ENCODE measurements at places on chromosomes 7 and 10.

- no peak for DNase-seq
Observed at GRCh38 chr10:21368728-21369425, 156.6 kb downstream of the SKIDA1 start.

DNA sequence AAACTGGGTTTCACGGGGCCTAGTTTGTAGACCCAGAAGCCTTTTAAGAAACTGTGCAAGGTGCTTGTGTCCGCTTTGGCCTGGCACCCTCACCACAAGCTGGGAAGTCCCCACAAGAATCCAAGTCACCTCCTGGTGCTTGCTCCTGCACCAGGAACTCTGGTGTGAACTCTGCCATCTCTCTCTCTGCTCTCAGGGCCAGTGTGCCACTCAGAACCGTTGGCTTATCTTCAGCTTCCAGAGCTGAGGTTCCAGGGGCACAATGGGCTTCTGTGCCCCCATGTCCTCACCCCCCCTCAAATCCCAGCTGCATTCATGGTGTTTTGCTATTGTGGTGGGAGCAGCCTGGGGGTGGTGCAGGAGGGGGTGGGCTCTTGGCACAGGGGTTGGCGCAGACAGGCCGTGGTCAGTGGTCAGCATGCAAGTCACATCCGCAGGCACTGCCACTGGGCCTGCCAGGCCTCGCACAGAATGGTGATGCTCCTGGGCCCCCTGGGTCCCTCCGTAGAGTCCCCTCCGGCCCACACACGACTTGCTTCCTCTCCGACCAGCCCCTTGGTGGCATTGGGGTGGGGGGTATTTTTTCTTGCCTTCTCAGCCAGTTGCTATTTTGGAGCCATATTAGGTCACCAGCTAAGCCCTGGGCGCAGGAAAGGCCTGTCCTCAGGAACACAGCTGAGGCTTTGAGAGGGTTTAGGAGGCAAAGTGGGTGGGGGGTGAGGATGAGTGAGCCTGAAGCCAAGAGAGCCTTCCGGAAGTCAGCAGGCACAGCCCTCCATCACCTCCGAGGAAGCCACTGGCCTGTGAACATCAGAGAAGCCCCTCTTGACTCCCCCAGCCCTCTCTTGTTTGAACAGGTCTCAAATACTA is 3.0 kb downstream of the ZCCHC24 start:
- no peak for DNase-seq

GRCh38 chr10:53403688-53404087 is 631.1 kb upstream of the MBL2 start:
- no peak for DNase-seq

DNA sequence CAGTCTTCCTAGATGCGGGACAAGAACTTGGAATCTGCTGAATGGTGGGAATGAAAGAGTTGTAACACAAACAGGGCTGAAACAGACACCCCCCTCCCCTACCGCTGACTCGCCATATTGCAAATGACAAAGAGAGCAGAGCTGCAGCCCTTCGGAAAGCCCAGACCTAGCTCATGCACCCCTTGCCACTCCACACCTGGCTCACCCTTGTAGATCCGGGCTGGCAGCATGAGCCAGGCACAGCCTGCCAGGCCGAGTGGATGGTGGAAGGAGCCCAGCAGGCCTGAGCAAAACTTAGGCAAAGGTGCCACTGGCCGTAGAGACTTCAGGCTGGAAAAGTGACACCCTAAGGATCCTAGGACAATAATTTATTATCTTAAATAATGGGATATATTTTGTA is 237.4 kb upstream of the SEMA3D start:
- no peak for DNase-seq

GRCh38 chr7:94425546-94425945 is 30.9 kb downstream of the COL1A2 start:
- no peak for DNase-seq

DNA sequence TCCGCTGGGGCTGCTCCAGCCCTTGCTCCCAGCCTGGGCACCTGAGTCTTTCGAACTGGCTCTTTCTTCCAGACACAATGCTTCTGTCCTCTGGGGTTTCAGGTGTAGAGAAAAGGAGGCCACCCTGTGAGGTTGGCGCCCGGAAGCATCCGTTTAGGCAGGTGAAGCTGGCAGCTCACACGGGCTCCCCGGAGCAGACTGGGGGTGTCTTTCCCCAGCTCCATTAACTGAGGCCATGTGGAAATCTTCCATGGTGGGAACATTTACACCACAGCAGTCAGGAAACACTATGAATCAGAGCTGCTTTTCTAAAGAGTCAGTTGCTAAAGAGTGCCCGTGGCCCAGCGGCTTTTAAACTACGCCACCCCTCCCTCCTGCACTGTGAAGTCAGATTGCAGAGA is 29.2 kb downstream of the PRKAG2 start:
- no peak for DNase-seq

- no peak for DNase-seq
Observed at GRCh38 chr10:92742331-92743228, 52.8 kb downstream of the HHEX start.

GRCh38 chr7:158729646-158730382 is 25.2 kb upstream of the NCAPG2 start:
- no peak for DNase-seq

- DNase-seq: no peak
Observed at GRCh38 chr7:129828989-129829736, 123.6 kb downstream of the UBE2H start.
